ENCODE measurements at places on chromosomes 6 and 20.
A peak's percentile ranks its signal among the peaks of the same experiment; 100 is the strongest.

GRCh38 chr20:1748777-1749176 lies 91.2 kb upstream of the SIRPG start:
- DNase-seq = no peak

DNA sequence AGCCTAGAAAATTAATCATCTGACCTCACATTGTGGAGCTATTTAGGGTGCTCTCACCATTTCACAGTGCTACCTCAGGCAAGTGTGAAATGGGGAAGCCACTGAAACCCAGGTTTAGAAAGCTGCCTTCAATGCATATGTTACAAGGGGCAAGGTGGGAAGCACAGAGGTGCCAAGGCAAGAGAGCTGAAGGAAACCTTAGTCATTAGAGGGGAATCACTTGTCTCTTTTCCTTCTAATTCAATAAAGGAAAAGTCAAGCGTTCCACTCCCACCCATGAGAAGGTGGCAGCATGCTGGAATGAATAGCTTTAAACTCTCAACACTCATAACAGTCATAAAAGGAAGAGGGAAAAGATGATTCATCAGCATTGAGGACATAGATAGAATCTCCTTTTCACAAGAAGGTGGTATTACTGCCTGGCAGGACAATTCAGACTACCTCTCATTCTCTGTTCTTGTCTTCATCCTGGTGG lies 251.9 kb upstream of the IRAK1BP1 start:
- DNase-seq = no peak

DNA sequence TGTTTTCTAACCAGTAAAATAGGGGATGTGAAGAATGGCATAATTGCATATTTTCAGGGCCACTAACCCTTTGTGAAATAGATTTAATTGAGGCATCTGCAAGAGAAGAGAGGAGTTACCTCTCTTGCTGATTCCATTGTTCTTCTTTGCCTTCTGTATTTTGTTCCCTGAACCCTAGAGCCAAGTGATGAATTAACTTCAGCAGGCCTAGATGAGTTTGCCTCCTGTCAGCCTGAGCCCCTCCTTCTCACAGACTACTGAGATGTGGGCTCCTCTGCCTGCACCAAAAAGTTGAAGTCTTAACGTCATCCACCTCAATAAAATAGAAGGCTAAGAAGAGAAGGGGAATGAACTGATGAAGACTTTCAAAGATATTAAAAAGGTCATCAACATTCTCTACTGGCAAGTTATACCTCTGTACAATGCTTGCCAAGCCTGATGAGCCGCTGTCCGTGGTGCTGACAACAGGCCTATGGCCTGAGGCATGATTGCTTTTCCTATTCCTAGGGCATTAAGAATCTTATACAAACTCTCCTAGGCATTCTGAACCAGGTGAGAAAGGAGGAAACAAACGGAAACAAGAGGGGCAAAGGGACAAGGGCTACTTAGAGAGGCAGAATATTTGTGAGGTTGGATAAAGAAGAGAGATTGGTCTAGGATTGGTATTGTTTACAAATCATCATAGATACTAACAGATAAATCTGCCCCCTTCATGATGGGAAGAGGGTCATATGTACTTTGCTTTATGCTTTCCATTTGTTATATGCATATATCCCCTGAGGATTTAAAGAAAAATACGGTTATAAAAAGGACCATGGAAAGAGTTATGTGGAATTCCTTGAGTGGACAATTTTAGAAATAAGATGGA lies 46.8 kb downstream of the CD24 start:
- DNase-seq = peak; percentile 91

GRCh38 chr20:36098364-36098763 lies 56.2 kb upstream of the EPB41L1 start:
- no peak for DNase-seq

- DNase-seq = no peak
Observed at GRCh38 chr6:167984876-167985604, 12.4 kb upstream of the KIF25 start.

GRCh38 chr6:143164565-143165105 lies 103.9 kb downstream of the AIG1 start:
- DNase-seq = peak; percentile 57

DNA sequence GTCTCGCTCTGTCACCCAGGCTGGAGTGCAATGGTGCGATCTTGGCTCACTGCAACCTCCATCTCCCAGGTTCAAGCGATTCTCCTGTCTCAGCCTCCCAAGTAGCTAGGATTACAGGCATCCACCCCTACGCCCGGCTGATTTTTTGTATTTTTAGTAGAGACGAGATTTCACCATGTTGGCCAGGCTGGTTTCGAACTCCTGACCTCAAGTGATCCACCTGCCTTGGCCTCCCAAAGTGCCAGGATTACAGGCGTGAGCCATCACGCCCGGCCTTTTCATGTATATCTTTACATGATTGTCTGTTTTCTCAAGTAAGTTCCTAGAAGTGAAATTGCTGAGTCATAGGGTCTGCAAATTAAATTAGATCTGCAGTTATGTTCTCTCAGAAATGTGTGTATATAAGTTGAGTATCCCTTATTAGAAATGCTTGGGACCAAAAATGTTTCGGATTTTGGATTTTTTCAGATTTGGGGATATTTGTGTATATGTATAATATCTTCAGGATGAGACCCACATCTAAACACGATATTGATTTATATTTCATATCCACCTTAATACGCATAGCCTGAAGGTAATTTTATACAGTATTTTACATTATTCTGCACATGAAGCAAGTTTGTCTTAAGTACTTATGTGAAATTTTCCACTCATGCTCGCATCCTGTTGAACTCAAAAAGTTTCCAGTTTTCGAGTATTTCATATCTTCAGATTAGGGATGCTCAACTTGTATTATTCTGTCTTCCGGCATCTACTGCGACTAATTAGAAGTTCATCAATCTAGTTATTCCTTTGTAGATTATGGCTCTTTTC lies 40.4 kb downstream of the TAB2 start:
- DNase-seq = no peak

- DNase-seq = no peak
Observed at GRCh38 chr20:62232194-62232593, 6.1 kb upstream of the OSBPL2 start.

- DNase-seq = peak; percentile 42
Observed at GRCh38 chr20:33130568-33131061, 37.3 kb upstream of the BPIFA2 start.

- no peak for DNase-seq
Observed at GRCh38 chr6:148263010-148263409, 79.6 kb upstream of the SASH1 start.

DNA sequence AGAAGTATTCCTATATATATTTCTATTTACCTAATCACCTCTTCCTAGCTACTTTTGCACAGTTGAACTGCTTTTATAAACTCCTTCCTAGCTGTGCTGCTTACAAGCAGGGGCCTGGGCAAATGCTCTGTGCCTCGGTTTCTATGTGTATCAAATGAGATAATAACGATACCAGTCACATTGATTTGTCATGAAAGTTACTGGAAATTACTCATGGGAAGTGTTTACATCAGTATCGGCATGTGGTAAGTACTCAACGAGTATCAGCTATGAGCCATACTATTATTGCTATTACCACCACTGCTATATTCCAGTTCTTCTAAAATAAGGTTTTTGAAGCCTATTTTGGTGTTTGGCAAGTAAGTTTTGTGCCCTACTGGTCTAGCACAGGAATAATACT lies 4.9 kb downstream of the LAMA4 start:
- DNase-seq = no peak

GRCh38 chr6:34600796-34601195 lies 44.7 kb upstream of the SPDEF start:
- no peak for DNase-seq

DNA sequence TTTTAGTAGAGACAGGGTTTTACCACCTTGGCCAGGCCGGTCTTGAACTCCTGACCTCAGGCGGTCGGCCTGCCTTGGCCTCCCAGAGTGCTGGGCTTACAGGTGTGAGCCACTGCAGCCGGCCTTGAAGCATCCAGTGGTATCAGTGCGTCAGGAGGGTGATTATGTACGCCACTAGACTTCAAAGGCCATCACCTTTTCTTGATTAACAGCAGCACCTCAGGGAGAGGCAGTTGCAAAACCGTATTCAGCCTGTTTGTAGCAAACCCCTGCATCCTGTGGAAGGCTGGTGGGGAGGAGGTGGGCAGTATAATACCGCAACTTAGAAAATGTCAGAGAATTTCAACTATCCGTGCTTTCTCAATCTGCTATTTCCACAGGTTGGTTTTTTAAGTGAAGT lies 27.3 kb upstream of the SHLD1 start:
- DNase-seq = no peak

- DNase-seq = peak; percentile 15
Observed at GRCh38 chr20:11912013-11912658, 5.6 kb upstream of the BTBD3 start.

GRCh38 chr20:2955257-2955970 lies 82.1 kb downstream of the PTPRA start:
- DNase-seq = no peak

- DNase-seq = no peak
Observed at GRCh38 chr6:118186672-118187567, 279.9 kb downstream of the SLC35F1 start.

- no peak for DNase-seq
Observed at GRCh38 chr6:122894791-122895190, 101.2 kb upstream of the CLVS2 start.

DNA sequence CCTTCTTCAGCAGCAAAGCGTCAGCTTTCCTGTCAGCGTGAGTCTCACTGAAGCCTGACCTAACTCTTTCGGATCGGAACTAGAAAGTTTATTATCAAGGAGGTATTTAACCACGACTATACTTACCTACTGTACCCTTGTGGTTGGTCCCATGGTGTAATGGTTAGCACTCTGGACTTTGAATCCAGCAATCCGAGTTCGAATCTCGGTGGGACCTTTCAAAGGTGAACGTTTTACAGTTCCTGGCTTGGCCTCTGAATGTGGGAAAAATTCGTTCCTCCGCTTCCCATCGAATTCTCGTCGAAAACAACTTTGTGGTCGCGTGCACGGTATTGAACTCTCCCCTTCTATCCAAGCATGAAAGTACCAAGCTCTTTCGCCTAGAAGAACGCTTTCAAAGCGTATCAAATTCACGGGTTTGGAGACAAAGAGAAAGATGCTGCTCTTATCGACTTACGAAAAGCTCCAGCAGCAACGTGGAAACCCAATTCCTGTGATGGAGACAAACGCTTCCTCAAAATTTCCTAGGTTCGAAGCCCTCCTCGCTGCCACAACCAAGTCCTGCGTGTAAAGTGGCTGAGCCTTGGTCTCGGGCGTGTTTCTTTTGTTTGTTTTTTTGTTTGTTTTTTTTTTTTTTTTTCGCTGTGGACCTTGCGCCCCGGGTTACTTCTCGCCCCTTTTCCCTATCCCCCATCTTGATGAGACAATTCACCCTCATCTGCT lies 63.7 kb downstream of the GPX5 start:
- peak; percentile 90 for DNase-seq

Measured in cardiac muscle cell (in vitro differentiated cells and primary cell).